HFF-Myc (cell line): ENCODE measurements at places on chromosomes 4 and X.
A peak's percentile ranks its signal among the peaks of the same experiment; 100 is the strongest.

DNA sequence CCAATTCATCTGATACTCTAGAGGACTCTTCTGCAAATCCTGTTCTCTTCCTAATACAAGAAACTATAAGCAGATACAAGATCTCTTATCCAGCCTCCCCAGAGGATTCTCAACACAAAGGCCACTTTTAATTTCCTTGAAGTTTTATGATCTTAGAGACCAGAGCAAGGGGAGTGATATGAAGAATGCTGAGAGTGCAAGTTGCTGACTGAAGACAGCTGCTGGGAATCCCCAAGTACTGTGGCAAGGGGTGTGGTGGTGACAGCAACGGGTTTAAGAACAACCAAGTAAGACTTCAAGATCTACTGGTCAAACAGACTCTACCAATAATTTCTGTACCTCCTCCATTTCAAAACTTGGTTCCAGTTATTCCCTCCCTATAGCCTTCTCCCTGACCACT lies 7.0 kb downstream of the AMMECR1 start:
- DNase-seq = no peak

GRCh38 chrX:48493890-48494364 lies 14.9 kb upstream of the PORCN start:
- DNase-seq = no peak

- DNase-seq = no peak
Measured at GRCh38 chr4:174582463-174582862, 60.2 kb upstream of the HPGD start.

DNA sequence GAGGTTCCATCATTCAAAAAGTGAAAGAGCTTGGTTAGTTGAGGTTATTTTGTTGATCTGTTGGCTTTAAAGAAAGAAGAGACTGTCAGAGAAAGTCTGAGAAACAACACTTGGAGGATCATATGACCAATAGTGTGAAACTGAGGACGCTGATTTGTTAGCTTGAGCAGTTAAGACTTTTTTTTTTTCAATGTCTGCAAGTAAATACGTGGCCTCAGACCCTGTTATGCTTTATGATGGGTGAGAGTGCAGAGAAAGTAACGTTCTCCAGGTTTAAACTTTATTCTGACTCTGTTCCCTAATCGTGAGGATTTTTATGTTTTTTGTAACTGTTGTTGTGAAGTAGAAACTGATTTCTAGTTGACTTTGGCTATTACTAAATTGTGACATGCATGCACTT lies 45.9 kb downstream of the GAB1 start:
- DNase-seq = no peak

DNA sequence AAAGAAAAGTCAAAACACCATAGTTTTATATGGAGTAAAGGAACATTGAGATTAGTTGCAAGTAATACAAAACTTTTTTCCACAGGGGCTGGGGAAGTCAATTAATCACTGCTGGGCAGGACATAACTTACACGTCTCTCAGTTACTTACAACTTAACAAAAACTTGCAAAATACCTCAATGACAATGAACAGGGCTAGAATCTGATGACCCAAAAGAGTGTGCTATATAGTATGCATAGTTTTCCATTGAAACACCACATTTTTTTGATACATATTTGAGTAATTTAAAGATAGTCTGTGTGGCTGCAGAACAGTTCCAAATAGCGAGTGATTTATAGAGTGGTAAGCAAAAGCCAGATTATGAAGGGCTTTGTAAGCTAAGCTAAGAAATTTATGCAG lies 172.3 kb upstream of the TRPC5 start:
- DNase-seq = no peak

DNA sequence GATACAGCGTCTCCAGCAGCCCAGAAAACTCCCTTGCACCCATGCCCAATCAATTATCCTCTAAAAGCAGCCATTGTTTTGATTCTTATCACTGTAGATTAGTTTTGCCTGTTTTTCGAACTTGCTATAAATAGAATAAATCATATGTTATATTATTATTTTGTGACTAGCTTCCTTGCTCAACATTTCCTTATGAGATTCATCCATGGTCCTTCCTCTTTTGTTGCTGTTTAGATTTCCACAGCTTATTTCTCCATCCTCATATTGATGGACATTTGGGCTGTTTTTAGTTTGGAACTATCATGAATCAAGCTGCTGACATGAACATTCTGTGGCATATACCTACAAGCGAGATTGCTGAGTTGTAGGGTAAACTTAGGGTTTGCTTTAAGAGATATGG lies 595.3 kb downstream of the BCOR start:
- DNase-seq = no peak

- DNase-seq = no peak
Measured at GRCh38 chrX:72532366-72532765, 40.3 kb downstream of the HDAC8 start.

GRCh38 chrX:16852617-16853179 lies 17.5 kb downstream of the RBBP7 start:
- DNase-seq = no peak

GRCh38 chr4:52014903-52015302 lies 5.3 kb downstream of the LRRC66 start:
- DNase-seq = no peak

DNA sequence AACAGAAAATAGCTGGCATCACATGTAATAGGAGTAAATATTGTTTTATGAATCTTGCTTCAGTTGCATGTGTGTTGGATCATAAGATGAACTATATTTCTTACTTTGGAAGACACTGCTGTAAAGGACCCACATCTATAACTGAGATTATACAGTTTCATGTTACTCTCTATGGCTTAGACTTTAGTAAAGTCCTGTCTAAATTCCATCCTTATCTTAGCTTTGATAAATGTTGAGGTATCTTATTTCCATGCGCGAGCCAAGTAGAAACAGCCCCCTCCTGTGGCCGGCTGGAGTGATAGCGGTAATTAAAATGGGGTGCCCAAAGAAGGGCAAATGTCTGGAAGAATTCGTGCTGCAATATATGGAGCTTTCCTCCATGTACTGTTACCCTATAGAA lies 43.0 kb downstream of the CCDC158 start:
- no peak for DNase-seq

GRCh38 chr4:140256335-140256734 lies 102.4 kb upstream of the MAML3 start:
- DNase-seq = no peak

DNA sequence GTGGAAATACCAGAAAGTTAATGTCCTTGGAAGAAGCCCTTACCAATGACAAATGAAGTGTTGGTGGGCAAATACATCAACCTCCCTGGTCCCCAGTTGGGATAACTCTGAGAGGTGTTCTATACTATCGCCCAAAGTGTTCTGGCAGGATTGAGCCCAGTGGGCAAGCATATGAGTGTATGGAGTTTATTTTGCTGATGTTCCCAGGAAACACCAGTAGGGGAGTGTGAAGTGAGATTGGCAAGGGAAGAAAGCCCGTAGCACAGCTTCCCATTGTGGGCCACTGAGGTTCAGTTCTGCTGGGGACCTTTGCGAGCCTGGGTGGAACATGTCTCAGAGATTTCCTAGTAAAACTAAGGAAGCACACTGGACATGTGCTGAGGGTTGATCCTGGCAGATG lies 65.1 kb downstream of the ARHGAP6 start:
- DNase-seq = no peak

GRCh38 chrX:111095974-111096895 lies at the start of gene PAK3:
PAK3 (plus strand) TSS chrX:111096191; CDS start chrX:111123104, 26,913 bp downstream.
- peak; percentile 3 for DNase-seq

DNA sequence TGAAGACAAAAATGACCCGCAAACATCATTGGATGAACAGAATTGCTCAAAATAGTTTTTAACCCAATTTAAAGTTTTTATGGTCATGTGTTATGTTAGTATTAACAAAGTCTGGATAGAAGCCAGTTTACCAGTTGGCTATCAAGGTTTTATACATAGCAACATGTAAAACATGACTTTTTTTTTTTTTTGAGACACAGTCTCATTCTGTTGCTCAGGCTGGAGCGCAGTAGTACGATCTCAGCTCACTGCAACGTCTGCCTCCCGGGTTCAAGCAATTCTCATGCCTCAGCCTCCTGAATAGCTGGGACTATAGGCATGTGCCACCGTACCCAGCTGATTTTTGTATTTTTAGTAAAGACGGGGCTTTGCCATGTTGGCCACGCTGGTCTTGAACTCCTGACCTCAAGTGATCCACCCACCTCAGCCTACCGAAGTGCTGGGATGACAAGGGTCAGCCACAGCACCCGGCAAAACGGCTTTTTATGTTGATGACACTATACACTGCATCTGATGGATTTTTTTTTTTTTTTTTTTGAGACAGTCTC lies 3.4 kb downstream of the SAT1 start:
- no peak for DNase-seq

- peak; percentile 78 for DNase-seq
Measured at GRCh38 chr4:119525005-119525749, 103.4 kb downstream of the PDE5A start.

GRCh38 chr4:150739591-150739990 lies 157.6 kb downstream of the MAB21L2 start:
- DNase-seq = no peak

DNA sequence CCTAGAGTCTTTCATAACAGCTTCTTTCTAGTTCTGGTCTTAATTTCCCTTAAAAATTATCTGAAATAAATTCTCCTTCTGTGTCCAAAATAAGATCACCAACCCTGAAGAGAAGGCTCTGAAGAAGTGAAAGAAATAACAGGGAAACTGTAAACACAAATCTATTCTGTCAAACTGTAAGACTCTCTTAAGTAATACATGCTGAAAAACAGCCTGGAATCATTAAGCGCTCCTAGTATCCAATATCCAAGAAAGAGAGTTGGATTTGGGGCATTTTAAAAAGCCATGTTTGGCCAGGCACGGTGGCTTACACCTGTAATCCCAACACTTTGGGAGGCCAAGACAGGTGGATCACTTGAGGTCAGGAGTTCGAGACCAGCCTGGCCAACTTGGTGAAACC lies 53.3 kb downstream of the RELL1 start:
- DNase-seq = no peak

GRCh38 chrX:95318882-95319281 lies 1365.8 kb upstream of the DIAPH2 start:
- no peak for DNase-seq

DNA sequence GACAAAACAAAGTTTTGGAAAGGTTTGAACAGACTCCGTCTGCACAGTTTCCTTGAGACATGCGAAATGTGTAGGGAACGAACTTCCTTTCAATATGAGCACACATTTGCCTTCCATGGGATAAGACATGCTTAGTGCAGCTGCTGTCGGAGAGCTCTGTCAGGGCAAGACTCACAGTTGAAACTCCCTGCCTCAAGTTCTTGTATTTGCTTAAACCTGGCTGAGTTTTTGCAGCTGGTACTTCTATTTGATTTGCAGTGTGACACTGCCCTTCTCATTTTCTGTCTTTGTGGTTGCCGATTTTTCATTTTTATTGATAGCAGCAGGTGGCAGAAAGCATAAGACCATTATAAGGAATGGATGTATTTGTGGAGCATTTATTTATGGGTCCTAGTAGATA lies 18.2 kb upstream of the RHOH start:
- no peak for DNase-seq

DNA sequence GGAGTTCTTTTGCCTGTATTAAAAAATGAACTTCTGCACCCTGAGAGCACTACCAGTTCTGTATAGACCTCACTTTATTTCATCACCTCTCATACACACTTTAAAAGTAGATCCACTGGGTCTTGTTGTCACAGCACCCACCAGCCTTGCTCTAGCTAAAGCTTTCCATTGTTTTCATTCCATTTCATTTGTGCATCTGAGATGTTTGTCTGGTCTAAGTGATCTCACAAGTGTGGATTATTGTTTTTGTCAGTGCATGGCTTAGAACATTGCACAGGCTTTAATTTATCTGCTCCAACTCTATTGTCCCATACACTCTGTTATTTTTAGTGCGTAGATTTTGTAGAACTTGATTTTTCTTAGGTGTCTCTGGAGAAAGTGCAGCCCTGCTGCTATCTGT lies 1157.5 kb upstream of the PABPC4L start:
- no peak for DNase-seq

DNA sequence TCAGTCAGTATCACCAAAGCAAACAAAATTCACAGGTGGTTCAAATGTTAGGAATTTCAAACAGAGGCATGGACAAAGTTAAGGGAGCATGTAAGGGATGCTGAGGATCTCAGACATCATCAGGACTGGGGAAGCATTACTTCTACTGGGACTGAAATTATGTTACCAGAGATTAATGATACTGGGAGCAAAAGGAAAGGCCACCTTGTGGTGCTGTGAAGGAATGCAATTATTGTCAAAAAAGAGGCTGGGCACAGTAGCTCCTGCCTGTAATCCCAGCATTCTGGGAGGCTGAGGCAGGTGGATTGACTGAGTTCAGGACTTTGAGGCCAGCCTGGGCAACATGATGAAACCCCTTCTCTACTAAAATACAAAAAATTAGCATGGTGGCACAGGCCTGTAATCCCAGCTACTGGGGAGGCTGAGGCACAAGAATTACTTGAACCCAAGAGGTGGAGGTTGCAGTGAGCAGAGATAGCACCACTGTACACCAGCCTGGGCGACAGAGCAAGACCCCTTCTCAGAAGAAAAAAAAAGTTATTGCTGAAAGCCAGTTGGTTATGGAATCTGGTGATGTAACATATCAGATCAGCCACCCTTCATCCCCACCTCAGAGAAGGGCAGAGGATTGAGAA lies 954.3 kb downstream of the PCDH7 start:
- DNase-seq = no peak
